Mucosa of gallbladder (tissue), 1 donor: ENCODE measurements at places on chromosomes 16 and 17. TPM values are rescaled to one million over a fixed set of nuclear protein-coding genes. Genes with fewer than 3 reads are reported as not detected.
A peak's percentile ranks its signal among the peaks of the same experiment; 100 is the strongest.

The GPRC5C gene
- 148 TPM for total RNA-seq

- DNase-seq = no peak
Observed at GRCh38 chr17:57372156-57372555, 115.8 kb downstream of the MSI2 start.

DNA sequence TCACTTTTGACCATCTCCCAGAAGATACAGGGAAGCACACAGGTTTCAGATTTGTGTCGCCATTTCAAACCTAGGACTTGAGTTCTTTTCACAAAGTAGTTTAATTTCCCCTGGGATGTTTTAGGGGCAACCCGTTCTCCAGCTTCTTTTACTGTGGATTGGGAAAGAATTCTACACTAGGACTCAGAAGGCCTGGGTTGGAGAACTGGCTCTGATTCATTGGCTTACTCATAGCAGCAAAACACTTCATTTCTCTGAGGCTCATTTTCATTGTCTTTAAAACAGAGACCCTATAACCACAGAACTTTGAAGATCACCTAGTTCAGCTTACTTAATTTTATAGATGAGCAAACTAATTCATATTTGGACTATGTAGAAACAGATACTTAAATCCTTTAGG lies 175.9 kb upstream of the SALL1 start:
- no peak for DNase-seq

DNA sequence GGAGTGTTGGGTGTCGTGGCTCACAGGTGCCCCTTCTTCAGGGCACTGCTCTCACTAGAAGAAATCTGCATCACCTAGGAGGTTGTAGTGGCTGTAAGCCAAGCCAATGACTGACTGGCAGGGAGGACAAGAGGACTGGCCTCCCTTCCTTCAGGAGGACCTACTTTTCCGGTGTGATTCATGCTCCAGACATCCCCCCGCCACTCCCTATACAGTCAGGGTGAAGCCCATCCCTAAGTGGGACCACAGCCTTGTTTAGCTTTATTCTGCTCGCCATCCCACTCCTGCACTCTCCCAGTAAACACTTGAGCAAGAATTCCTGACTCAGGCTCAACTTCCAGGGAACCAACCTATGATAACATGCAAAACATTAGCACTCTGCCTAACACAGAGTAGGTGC lies 67.0 kb downstream of the PLCG2 start:
- no peak for DNase-seq

GRCh38 chr16:17382514-17382913 lies 88.2 kb downstream of the XYLT1 start:
- no peak for DNase-seq

GRCh38 chr17:21400816-21401593 lies 24.8 kb downstream of the KCNJ12 start:
- DNase-seq = no peak

DNA sequence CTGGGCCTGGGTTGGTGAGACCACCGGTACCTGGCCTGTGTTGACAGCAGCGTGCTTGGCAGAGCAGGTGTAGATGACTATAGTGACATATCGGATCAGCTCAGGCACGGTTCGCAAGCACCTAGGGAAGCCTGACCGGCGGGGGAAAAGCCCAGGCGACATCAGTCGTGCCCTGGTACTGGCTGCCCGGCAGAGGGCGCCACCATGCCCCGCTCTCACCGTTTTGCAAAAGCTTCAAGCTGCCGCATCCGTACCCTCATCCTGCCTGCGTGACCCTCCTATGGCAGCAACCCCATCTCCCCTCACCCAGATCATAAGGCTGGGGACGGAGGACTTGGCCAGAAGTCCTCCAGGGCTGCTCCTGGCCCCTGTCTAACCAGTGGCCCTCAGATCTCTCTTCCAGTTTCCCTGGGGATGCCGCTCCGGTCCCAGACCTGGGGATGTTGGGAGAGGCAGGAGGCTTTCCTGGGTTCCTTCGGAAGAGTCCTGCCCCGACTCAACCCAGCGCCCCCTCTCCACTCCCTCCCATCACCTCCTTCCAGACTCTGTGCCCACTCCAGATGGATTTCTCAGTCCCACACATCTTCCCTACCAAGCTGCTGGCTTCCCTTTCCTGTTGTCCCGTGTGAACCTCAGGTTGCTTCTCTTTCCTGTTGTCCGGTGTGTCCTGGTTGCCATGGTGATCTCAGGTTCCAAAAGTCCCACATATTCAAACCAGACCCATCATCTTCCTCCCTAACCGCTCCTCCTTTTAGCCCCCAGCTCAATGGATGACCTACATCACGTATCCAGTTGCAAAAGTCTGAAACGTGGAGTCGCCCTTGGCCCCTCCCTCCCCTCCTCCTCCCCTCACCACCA lies 13.7 kb downstream of the ALOX12B start:
- peak; percentile 60 for DNase-seq

The ABCC11 gene
- total RNA-seq = 0.81 TPM

The EPX gene
- total RNA-seq = not detected

GRCh38 chr17:40598619-40599467 lies 33.6 kb upstream of the CCR7 start:
- no peak for DNase-seq

The PSMB3 gene
- 119 TPM for total RNA-seq

The MPP2 gene
- 7.0 TPM for total RNA-seq

DNA sequence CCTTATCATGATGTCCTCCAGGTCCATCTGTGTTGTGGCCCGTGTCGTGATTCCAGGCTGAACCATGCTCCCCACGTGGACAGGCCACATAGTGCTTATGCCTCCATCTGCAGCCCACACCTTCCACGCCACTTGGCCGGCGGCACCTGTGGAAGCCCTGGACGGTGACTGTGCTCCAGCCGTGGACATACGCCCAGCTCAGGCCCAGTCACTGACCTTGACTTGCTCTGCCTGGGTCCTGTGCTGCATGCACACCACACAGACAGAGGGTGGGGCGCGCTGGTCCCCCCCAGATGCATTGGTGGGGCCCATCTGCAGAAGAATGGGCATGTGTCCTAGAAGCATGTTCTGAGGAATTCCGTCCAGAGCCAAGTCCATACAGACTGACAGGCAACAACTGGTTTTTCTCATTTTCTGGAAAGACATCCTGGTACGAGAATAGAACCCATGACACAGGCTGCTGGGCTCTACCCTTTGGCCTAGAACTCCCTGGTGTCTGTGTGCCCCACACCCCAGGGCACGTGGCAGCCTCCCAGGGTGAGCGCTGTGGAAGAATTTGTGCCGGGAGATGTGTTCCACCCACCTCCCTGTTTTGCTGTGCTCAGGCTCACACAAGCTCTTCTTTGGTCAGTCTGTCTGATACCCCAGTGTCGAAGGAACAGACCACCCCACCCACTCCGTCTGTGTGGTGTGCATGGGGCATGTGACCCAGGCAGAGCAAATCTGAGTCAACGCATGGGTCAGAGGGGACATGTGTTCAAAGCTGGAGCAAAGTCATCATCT lies 39.5 kb downstream of the GPT2 start:
- no peak for DNase-seq

The FOXF1 gene
- 31.0 TPM for total RNA-seq

DNA sequence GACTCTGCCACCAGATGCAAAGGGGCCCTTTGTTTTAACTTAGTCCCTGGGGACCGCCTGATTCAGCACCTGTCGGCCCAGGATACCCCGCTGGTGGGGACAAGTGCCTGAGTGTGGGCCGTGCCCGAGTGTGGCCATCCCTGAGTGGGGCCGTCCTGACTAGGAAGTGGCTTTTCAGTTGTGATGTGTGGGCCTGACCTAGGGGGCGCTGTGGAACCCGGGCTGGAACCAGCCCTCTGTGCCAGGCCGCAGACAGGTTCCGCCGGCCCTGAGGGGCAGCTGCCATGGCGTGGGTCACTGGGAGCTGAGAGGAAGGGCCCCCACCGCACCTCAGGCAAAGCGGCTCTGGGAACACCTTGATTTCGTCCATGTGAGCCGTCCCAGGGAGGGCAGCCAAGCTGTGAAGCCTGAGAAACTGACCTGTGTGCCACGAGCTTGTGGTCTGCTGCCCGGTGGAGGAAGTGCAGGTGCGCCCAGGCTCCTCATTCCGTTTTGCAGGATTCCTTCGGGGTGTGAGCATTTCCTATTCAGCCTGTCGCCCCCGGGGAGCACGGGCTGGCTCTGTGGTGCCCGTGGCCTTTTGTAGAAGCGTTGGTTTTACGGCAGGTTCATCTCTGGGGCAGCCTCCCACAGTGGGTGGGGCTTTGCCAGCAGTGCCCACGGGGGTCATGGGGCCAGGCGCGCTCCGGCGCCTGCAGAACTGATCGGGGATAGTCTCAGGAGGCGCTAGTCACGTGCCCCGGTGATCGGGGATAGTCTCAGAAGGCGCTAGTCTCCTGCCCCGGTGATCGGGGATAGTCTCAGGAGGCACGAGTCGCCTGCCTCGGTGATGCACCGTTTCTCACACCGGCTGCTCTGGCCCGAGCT lies 5.3 kb downstream of the RPL13 start:
- peak; percentile 52 for DNase-seq

The PROCA1 gene
- total RNA-seq = 4.5 TPM

GRCh38 chr17:16980813-16981731 lies 9.2 kb upstream of the TNFRSF13B start:
- DNase-seq = no peak

DNA sequence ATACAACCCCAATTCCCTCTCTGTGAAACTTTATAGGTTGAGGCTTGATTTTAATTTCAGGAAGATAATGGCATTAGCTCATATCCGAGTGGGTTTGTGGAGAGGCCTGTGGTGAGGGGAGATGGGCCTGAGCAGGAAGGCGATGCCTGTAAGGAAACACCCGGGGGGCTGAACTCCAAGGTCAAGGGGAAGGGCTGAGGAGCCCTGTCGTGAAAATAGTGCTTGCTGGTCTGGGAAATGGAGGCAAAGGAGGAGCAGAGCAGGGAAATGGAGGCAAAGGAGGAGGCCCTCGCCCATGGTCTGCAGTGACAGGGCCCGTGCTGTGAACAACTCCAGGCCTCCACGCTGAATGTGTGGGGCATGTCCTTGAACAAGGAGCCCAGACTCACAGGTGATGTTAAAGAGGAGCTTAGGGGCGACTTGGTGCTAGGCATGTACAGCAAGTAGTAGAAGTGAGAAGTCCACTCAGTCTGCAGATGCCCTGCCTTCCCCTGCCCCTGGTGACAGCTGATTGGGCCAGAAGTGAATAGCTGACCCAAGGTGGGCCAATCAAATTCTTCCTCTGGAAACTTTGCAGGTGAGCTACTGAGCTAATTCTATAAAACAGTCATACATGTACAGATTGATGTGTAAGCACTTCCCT lies 38.1 kb downstream of the MRPS23 start:
- no peak for DNase-seq
